ENCODE measurements at places on chromosomes 2 and 18.

- no peak for DNase-seq
Measured at GRCh38 chr2:235600406-235600805, 106.6 kb downstream of the AGAP1 start.

- DNase-seq = peak; percentile 52
Measured at GRCh38 chr2:74576211-74576862, 21.8 kb downstream of the DOK1 start.

- no peak for DNase-seq
Measured at GRCh38 chr2:64931246-64932115, 57.7 kb upstream of the SLC1A4 start.

DNA sequence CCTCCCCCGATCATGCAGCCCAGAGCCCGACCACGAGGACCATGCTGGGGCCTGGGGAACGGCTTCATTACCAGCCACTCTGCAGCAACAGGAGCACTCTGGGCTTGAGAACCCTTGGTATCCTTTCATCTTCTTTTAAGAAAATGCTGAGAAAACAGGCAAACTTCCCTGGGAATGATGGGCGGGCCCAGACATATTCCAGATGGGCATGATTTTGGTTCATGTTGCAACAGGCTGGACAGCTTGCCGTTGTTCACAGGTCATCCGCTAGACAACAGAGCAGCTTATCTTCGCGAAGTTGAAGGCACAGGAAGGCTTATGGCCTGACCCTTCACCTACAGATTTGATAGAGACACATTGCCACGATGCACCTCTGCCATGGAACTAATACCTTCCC lies 121.0 kb downstream of the KLHL29 start:
- DNase-seq = peak; percentile 12

- no peak for DNase-seq
Measured at GRCh38 chr2:25204190-25204838, 35.9 kb upstream of the POMC start.

Data from skin of body (tissue), 3 donors.